Activated naive CD8-positive, alpha-beta T cell treated with anti-CD3 and anti-CD28 coated beads, Interleukin-2, amount 50 U/mL, for 24 hours (primary cell): ENCODE measurements at places on chromosomes 7 and 10.

DNA sequence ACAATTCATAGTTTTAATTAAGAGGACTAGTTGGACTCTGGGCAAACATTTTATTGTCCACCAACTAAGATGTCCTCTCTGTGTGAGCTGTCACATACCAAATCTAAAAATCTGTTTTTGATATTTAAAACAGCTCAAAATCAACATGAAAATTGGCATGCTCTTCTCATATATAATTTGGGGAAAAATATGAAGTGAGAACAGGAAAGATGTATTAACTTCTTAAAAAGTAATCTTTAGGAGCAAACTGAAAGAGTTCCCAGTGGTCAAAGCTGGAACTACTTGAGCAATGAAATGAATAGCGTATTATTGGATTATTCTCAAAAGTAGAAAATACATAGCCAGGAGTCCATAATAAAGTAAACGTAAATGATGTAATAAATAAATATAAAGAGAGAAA is 147.2 kb downstream of the DYNC1I1 start:
- no peak for DNase-seq

GRCh38 chr10:11319990-11320602 is 291.4 kb downstream of the USP6NL start:
- no peak for DNase-seq

DNA sequence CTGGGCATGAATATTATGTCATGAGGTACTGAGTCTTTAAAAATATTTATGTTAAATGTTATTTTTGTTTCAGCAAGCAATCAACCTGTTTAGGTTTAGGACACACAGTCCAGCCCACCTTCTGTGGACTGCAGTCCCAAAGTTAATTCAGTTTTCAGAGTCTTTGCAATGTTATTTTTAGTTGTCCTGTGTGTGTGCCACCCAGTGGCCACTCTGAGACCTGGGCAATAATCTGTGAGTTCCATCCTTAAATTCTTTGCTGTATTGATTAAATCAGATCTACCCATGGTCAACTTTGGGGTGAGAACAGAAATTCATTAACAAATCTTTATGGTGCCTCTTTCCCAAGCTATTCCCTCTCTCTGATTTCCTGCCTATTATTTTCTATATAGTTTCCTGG is 415.1 kb downstream of the CCSER2 start:
- DNase-seq: no peak

DNA sequence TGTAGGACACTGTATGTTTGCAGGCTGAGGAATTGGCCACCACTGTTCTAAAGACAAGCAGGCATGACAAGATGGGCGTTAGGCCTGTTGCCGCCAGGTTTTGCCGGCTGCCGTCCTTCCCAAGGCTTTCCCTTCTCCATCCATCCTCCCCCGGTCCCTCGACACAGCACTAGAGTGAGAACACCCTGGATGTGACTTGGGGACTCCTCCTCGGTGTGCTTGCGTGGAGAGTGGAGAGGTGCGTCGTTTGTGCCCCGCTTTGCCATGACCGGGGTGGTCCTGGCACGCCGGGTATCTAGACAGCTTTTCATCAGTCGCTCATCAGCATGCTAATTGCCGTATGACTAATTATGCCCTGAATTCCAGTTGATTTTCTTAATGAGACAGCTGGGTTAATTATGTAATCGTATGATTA is 206.6 kb upstream of the SH2B2 start:
- DNase-seq: no peak

DNA sequence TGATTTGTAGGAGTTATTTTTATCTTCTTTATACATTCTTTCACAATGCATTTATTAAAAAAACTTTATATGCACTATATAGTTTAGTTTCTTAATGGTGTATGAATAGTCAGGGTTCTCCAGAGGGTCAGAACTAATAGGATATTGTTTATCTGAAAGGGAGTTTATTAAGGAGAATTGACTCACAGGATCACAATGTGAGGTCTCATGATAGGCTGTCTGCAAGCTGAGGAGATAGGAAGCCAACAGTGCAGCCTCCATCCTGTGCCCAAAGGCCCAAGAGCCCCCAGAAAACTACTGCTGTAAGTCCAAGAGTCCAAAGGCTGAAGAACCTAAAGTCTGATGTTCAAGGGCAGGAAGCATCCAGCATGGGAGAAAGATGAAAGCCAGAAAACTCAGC is 192.8 kb upstream of the AHR start:
- no peak for DNase-seq

DNA sequence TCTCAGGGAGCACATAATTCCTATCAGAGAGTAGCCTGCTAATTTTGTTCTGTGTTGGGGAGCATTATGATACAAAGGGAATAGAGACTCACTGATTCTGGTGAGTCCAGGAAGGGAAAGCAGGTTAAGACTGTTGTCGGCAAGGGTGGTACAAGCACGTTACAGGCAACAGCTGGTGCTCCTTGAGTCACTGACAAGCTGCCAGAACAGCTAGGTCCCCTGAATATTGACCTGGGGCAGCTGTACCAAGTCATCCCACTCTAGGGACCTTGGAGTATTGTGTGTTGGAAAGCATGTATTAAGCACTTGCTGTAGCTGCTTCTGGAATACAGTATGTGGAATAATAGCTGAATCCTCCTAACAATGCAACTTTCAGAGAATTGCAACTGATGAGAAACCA is 37.0 kb upstream of the GLCCI1 start:
- DNase-seq: no peak

DNA sequence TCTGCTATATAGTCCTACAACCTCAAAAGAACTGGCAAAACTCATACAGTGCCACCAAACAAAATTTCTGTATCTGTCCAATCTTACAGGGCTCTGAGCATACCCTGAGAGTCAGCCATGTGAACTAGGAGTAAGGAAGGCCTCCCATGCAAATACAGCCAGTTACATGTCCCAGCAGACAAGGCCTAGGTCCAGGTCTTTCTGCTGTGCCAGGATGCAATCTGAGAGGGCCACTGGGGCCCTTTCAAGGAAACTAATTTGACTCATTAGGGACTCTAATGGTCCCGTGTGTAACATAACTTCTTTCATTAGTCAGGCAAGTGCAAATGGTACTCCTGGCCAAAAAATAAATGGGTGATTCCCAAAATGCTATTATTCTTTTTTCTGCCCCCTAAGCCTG is 17.9 kb upstream of the HIBADH start:
- no peak for DNase-seq

- no peak for DNase-seq
Measured at GRCh38 chr7:64574540-64575099, 11.7 kb upstream of the ZNF680 start.

DNA sequence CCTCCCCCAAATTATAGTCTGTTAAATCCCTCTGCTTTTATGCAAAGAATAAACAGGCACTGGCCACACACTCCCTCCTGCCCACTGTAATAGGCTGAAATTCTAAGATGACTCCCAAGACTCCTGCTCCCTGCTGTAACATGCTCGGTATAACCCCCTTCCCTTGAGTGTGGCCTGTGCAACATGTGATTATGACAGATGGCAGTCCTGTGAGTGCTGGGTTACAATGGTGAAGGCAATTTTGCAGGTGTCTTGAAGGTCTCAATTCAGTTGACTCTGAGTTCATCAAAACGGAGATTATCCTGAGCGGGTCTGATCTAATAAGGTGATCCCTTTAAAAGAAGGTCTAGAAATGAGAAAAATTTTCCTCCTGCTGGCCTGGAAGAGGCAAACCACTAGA is 55.9 kb downstream of the CREB3L2 start:
- DNase-seq: no peak

DNA sequence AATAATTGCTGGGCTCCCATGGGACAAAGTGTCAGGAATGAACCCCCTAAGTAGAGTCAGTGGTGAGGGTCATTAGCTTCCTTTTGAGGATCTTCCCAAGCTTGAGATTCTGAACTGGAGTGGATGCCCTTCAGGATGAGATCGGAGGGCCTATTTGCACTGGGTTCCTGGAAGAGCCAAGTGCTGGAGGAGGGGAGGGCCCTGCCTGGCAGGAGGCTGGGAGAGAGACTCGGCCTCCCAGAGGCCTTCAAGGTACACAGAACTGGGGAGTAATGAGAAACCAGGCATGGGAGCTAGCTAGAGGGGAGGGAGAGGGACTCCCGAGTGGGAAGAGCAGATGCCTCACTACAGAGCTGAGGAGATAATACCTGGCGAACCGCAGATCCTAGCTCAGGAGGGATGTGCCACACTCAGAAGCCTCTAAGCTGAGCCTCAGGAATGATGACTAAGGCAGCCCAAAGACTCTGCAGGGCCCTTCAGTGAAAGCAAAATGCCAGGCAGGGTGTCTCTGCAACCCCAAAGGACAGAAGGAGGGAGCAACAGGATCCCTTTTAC is 9.4 kb downstream of the PDAP1 start:
- DNase-seq: no peak

DNA sequence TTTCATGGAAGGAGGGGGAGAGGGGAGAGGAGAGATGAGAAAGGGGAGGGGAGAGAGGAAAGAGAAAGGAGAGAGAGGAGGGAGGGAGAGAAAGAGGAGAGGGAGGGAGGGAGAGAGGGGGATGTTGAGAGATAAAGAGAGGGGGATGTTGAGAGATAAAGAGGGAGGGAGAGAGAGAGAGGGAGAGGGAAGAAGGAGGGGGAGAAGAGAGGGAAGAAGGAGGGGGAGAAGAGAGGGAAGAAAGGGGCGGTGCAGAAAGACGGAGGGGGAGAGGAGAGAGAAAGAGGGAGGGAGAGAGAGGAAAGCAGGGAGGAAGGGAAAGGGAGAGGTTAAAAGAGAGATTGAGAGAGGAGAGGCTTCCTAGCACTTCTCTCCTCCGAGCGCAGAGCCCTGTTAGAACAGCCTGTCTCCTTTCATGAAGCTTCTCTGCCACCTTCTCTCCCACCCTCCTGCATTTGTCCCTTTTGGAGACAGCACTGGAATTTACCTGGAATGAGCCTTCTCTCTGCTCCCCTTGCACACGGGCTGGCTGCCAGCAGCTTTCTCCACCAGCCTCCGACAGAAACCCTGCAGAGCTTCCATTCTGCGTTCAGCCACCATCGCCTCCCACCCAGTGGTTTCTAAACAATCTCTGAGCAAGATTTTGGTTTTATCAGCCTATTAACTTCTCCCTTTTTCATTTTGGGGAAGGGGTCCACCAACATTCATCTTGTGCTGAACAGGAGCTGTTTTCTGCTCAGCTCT is 74.0 kb upstream of the CARD11 start:
- DNase-seq: no peak

- DNase-seq: no peak
Measured at GRCh38 chr7:138033241-138033640, 31.4 kb upstream of the CREB3L2 start.

DNA sequence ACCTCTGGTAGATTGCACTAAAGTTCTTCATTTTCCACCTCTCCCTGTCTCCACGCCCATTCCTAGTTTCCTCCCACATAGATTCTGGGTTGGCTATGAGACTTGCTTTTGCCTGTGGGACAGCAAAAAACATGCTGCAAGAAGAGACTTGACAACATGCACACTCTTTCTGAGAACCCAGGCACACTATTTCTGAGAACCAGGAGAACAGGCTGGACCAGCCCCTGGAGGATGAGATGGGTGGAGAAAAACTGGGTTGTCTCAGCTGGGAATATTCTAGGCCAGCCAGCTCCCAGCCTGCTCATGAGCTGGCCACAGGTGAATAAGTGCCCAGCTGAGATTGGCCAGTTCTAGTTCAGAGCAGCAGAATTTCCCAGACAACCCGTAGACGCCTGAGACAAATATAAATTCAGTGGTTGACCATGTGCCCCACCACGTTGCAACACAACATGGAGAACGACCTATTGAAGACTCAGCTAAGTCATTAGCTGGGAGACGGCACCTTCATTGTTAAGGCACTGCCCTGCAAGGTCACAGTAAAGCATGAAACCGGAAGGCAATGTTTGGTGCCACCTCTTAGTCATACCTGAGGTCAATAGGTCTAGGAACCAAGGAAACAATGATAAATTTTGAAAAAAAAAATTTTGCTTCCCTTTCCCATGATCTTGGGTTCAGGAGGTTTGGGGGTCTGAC is 92.7 kb upstream of the AKR1E2 start:
- DNase-seq: no peak

DNA sequence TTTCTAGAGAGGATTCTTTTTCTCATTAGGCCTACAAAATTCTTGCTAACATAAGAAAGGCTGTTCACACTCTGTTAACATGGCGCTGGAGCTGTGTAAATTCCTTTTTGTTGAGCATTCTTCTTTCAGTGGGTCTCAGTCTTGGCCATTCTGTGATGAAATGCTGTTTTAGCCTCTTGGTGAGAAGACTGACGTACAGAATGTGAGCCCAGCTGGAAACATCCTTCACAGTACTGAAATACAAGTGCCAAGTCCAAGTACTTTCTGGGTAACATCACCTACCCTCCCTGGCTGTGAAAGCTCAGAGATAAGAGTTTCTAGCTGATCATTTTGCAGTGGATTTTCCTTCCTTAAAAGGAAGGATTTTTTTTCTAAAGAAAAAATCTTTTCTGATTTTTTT is 231.8 kb downstream of the AHR start:
- DNase-seq: no peak

GRCh38 chr10:3406556-3406955 is 234.0 kb upstream of the PITRM1 start:
- no peak for DNase-seq

GRCh38 chr10:95437669-95438068 is 123.5 kb downstream of the SORBS1 start:
- no peak for DNase-seq

DNA sequence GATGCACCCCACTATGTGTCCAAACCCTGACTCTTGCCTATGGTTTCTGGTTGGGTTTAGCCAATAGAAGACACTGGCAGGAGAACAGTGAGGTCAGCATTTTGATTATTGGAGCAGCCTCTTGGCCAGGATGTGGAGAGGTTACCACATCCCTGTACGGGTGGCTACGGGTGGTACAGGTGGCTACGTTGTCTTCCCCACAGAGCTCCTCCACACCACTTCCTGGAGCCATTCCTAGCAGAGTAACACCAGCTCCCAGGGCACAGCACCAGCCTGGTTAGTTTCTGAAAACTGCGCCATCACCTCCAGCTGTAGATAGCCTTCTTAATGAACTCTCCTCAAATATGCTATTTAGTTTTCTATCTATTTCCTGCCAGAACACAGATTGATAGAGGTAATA is 445.2 kb downstream of the INHBA start:
- no peak for DNase-seq

GRCh38 chr7:69889338-69889975 is 291.2 kb downstream of the AUTS2 start:
- no peak for DNase-seq

DNA sequence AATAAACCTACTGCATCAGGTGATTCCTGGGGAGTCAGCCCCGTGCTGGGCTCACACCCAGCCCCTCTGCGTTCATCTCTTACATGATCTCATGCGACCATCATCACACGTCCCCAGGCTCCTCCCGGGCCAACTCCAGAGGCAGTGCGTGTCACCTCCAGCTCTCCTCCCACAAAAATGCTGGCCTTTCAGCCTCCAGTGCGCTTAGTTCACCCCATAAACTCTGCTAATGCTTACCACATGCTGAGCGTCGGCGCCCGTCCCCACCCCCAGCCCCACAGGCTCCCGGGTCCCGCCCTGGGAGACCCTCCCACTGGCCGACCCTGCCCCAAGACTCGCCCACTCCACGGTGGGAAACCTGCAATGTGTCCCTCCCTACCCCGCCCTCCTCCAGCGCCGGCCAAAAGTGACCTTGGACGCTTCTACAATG is 816 bp upstream of the SDK1 start:
- peak; percentile 4 for DNase-seq
